Mesothelial cell of epicardium (in vitro differentiated cells): ENCODE measurements at places on chromosomes 3 and 15.

- no peaks in the 10 kb centered on the region for H3K27me3 ChIP-seq
- no peak for DNase-seq
- peaks cover 8% of the 10 kb centered on the region for H3K4me1 ChIP-seq
- no peak overlapping the region for H3K27ac ChIP-seq
- no peaks in the 10 kb centered on the region for H3K36me3 ChIP-seq
Observed at GRCh38 chr3:74844428-74844827, 230.0 kb upstream of the CNTN3 start.

DNA sequence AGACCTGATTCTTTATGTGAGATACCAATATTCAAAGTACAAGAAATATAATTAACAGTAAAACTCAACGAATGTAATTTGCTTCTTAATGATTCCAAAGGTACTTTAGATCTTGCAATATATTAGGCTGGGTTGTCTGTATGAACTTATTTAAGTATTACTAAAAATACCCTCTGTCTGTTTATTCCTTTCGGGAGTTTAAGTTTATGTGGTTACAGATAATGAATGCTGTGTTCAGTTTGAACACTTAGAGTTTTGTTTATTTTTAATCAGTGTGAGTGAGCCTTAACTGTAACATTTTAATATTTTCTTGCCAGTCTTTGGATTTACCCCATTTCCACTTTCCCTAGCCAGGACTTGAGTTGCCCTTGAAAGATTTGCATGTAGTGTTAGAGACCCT, 3.5 kb downstream of the PDE8A start:
- no peaks in the 10 kb centered on the region for H3K36me3 ChIP-seq
- DNase-seq: no peak
- no peak overlapping the region for H3K27ac ChIP-seq
- peaks cover 21% of the 10 kb centered on the region for H3K4me1 ChIP-seq

- DNase-seq: no peak
- no peaks in the 10 kb centered on the region for H3K36me3 ChIP-seq
- no peak overlapping the region for H3K27ac ChIP-seq
- peaks cover 22% of the 10 kb centered on the region for H3K4me1 ChIP-seq
- no peak overlapping the region for H3K4me3 ChIP-seq
- peaks cover 2% of the 10 kb centered on the region for H3K27me3 ChIP-seq
Observed at GRCh38 chr15:58545307-58546065, 113.7 kb downstream of the LIPC start.

DNA sequence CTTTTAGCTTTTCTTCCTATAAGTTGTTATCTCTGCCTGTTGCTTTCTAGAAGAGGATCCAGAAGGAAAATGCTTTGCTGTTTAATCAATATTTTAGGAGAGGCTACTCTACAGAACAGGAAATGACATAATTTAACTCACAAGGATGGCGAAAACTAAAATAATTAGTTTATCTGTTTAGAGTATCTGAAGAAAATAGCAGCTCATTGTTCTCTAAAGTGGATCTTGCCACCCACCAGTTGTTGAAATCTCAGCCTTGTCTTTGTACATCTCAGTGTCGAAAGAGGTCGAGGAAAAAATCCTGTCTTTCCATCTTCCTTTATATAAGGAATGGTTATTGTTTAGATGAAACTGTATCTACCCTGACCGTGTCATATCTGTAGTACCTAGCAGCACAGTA, 126.6 kb downstream of the ZNF609 start:
- H3K36me3 ChIP-seq: peaks cover 11% of the 10 kb centered on the region
- H3K4me1 ChIP-seq: peaks cover 36% of the 10 kb centered on the region
- H3K4me3 ChIP-seq: no peak overlapping the region
- no peak for DNase-seq
- no peaks in the 10 kb centered on the region for H3K27me3 ChIP-seq

DNA sequence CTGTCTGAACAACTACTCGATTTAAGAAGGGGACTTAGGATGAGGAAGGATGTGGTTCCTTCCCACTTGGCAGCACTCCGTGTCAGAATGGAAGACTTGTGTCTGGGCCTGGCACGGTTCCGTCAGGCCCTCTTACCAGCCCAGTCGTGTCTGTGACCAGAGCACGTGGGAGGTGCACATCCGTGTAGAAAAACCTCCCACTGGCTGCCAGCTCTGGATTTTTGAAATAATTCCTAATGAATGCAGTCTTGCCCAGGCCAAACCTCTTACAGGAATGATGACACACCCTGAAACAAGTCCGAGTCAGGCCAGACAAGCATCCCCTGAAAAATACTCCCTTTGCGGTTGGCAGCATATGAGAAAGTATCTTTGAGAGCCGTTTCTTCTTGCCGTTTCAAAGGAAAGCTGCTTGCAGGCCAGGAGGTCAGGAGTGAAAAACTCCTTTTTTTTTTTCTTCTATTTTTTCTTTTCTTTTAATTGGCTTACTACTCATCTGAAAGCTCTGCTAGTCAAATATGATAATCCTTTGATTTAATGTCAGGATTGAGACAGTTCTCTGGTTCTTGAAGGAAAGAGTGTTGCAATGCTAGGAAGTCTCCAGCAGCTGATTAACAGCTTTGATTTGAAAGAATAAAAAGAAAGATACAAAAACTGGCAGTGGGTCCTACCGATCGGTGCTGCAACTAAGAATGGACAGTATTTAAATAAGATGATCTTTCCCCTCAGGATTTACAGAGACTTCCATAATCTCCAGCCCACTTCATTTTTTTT, 19.8 kb downstream of the IL1RAP start:
- peaks cover 48% of the 10 kb centered on the region for H3K4me1 ChIP-seq
- no peak overlapping the region for H3K4me3 ChIP-seq
- DNase-seq: no peak
- H3K27me3 ChIP-seq: no peaks in the 10 kb centered on the region

- H3K4me1 ChIP-seq: peaks cover 29% of the 10 kb centered on the region
- no peak overlapping the region for H3K27ac ChIP-seq
- DNase-seq: no peak
- H3K36me3 ChIP-seq: peaks cover 21% of the 10 kb centered on the region
- H3K27me3 ChIP-seq: no peaks in the 10 kb centered on the region
- no peak overlapping the region for H3K4me3 ChIP-seq
Observed at GRCh38 chr15:67201136-67201535, 53.3 kb downstream of the AAGAB start.

GRCh38 chr3:87733671-87734367, 325.0 kb downstream of the CGGBP1 start:
- DNase-seq: no peak
- H3K27ac ChIP-seq: peak overlapping the region; percentile 85
- peaks cover 10% of the 10 kb centered on the region for H3K4me1 ChIP-seq
- H3K36me3 ChIP-seq: no peaks in the 10 kb centered on the region
- no peaks in the 10 kb centered on the region for H3K27me3 ChIP-seq
- H3K4me3 ChIP-seq: no peak overlapping the region

DNA sequence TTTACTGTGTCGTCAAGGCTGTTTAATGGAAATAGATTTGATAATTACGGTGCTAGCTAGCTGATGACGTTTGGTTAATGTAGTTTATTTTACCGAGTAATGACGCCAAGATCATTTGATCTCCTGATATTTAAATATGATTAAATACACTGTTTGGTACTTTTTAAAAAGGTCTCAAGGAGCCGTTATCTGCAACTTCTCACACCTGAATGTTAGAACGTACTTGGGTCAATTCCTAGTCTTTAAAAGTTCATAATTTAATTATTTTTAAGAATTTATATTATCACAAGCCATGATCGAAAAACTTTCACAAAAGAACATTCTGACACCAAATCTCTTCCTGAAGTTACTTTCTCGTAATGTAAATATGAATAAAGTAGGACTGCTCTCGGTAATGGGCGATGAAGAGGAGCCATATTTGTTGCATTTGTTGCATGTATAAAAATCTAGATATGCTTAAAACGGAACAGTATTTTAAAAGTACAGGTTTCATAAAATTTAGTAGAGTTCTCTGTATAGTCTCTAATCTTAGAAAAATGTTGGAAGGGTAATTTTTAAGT, 16.2 kb upstream of the CHD2 start:
- peaks cover 59% of the 10 kb centered on the region for H3K4me1 ChIP-seq
- no peaks in the 10 kb centered on the region for H3K27me3 ChIP-seq
- H3K4me3 ChIP-seq: peak overlapping the region; percentile 92
- peaks cover 23% of the 10 kb centered on the region for H3K36me3 ChIP-seq
- peak overlapping the region; percentile 94 for H3K27ac ChIP-seq

DNA sequence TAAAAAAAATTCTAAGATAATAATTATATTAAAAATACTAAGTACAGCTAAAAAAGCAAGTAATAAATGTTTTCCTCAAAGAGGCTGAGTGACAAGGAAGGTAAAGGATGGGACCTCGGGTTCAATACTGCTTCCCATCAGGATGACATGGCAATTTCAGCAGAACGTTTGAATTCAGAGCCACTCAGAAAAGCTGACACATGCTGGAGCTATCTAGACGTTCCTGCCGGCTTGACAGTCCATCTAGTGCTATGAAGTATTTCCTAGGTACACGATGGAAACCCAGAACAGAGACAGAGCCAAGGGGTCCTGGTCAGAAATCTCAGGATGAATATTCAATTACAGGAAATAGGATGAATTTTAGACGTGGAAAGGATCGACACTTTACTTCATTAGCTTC, 361.8 kb downstream of the FGF12 start:
- no peak for DNase-seq
- H3K36me3 ChIP-seq: no peaks in the 10 kb centered on the region
- H3K4me3 ChIP-seq: no peak overlapping the region
- H3K27me3 ChIP-seq: no peaks in the 10 kb centered on the region

- H3K4me1 ChIP-seq: no peaks in the 10 kb centered on the region
- H3K36me3 ChIP-seq: peaks cover 51% of the 10 kb centered on the region
- no peaks in the 10 kb centered on the region for H3K27me3 ChIP-seq
- no peak for DNase-seq
- no peak overlapping the region for H3K4me3 ChIP-seq
Observed at GRCh38 chr15:83163032-83163431, 44.6 kb downstream of the HDGFL3 start.
